ENCODE measurements at places on chromosomes 1 and 21.

GRCh38 chr1:51897699-51898031 lies 19.1 kb upstream of the NRDC start:
- no peak overlapping the region for H3K4me3 ChIP-seq
- no peaks in the 10 kb centered on the region for H3K4me1 ChIP-seq
- no peaks in the 10 kb centered on the region for H3K36me3 ChIP-seq
- peak overlapping the region; percentile 81 for H3K27ac ChIP-seq
- H3K27me3 ChIP-seq: no peaks in the 10 kb centered on the region

GRCh38 chr1:31976401-31976800 lies 37.3 kb upstream of the KHDRBS1 start:
- H3K4me3 ChIP-seq: no peak overlapping the region
- no peak for DNase-seq
- no peaks in the 10 kb centered on the region for H3K27me3 ChIP-seq
- no peaks in the 10 kb centered on the region for H3K4me1 ChIP-seq

GRCh38 chr21:31273278-31273677 lies 70.8 kb downstream of the TIAM1 start:
- DNase-seq: no peak
- no peaks in the 10 kb centered on the region for H3K27me3 ChIP-seq
- no peak overlapping the region for H3K27ac ChIP-seq
- no peak overlapping the region for H3K4me3 ChIP-seq
- peaks cover 28% of the 10 kb centered on the region for H3K4me1 ChIP-seq

DNA sequence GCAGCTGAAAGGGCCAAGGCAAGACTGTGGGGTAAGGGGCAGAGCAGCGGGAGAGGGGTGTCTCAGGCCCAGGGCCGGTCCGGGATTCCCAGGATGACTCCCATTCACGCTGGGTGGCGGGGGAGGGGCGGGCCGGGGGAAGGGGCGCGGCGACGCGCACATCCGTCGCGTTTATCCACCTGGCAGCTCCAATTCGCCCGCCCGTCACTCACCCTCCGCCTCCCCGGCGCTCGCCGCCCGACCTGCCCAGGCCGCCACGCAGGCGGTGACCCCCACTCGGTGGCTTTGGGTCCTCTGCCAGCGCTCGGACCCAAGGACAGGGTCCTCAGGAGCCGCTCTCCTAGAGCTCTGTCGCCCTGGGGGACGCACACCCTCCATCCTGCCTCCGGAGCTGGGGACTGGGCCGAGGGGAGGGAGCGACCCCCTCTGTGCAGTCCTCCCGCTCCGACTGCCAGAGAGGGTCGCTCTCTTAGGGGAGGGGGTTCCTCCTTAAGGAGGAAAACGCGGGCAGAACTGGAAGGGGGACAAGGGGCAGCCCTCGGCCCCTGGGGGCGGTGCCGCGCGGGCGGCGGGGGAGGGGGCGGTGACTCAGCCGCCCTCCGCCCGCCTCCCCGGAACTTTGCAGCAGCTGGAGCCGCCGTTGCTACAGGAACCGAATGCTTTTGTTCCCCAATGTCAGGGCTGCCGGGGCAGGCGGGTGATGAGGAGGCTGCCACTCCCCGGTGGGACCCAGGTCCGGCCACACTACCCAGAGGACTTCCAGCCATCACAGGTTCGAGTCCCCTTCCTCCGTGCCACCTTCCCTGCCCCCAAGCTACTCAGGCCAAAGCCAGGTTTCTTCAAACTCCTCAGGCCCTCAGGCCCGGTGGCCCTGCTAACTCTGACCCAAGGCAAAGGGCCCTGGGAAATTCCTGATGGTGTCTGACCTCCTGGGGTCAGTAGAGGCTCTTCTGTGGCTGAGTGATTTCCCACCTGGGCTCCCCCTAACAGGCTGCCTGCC lies 3.4 kb downstream of the ADGRB2 start:
- peak overlapping the region; percentile 95 for H3K4me3 ChIP-seq
- no peaks in the 10 kb centered on the region for H3K36me3 ChIP-seq
- peaks cover 24% of the 10 kb centered on the region for H3K27me3 ChIP-seq

- no peak overlapping the region for H3K4me3 ChIP-seq
- no peak overlapping the region for H3K27ac ChIP-seq
- DNase-seq: no peak
- H3K36me3 ChIP-seq: no peaks in the 10 kb centered on the region
- H3K4me1 ChIP-seq: peaks cover 10% of the 10 kb centered on the region
- H3K27me3 ChIP-seq: no peaks in the 10 kb centered on the region
These were observed 60.9 kb downstream of the TAS1R2 start for GRCh38 chr1:18798533-18798932.

DNA sequence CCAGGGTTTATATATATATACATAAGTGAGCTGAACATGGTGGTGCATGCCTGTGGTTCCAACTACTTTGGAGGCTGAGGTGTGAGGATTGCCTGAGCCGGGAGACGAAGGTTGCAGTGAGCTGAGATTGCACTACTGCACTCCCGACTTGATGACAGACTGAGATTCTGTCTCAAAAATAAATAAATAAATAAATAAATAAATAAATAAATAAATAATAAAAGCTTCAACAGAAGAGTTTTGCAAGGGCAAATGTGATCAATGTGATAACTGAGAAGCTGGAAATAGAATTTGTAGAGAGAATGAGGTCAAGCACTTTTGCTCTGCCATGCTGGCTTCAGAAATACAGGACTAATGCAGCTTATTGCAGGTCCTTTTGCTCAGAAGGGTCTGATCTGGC lies 855.8 kb upstream of the PRMT6 start:
- H3K4me3 ChIP-seq: no peak overlapping the region
- H3K27ac ChIP-seq: no peak overlapping the region
- peaks cover 4% of the 10 kb centered on the region for H3K4me1 ChIP-seq
- DNase-seq: no peak
- H3K36me3 ChIP-seq: no peaks in the 10 kb centered on the region
- no peaks in the 10 kb centered on the region for H3K27me3 ChIP-seq

DNA sequence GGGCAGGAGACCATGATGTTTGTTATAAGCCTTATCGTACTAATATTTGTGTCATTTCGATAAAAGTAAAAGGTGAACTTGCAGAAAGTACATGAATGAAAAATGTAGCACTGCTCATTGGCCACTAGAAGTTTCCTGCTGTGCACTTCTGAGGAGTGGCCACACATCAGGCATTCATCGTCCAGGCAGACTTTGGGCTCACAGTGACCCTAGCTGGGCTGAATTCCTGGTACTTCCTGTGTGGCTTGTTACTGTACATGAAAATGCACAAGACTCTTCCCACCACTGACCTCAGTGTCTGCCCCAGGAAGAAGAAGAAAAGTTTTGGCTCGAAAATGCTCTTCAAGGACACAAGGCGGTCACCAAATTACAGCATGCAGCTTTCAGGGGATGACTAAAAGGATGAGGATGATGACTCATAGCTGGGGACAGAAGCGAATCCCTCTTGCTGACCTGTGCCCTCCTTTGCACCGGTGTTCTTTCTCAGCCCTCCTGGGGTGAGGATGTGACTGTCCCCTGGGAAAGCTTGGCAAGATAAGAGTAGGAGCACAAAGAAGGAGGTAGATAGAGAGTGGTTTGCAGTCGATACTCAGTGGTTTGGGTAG lies 252.4 kb upstream of the KAZN start:
- no peak overlapping the region for H3K27ac ChIP-seq
- H3K4me1 ChIP-seq: no peaks in the 10 kb centered on the region
- no peaks in the 10 kb centered on the region for H3K36me3 ChIP-seq
- H3K4me3 ChIP-seq: no peak overlapping the region
- DNase-seq: no peak

DNA sequence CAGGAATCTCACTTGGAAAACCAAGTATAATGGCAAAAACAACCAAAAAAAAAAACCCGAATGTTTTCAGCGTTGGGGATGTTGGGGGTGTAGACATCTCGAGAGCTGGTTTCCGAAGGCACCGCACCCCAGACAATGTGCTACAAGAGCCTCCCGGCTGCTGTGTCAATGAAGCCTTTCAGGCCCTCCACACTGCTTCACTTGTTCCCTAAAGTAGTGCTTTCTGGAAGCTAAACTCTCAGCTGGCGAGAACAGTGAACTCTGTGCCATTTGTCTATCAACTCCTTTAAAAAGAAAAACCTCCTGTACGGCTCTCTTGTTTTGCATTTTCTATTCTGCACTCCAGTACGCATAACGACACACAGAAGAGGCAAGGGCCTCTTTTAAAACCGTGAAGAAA lies 32.5 kb downstream of the PLEKHO1 start:
- no peaks in the 10 kb centered on the region for H3K27me3 ChIP-seq
- H3K4me1 ChIP-seq: no peaks in the 10 kb centered on the region
- DNase-seq: no peak
- no peaks in the 10 kb centered on the region for H3K36me3 ChIP-seq
- H3K27ac ChIP-seq: no peak overlapping the region

- DNase-seq: peak; percentile 57
- H3K27ac ChIP-seq: no peak overlapping the region
These were observed 87.9 kb downstream of the RGS7 start for GRCh38 chr1:241269116-241269515.

- H3K27ac ChIP-seq: no peak overlapping the region
- no peaks in the 10 kb centered on the region for H3K36me3 ChIP-seq
- no peak overlapping the region for H3K4me3 ChIP-seq
- DNase-seq: no peak
These were observed 10.1 kb downstream of the ZZZ3 start for GRCh38 chr1:77672374-77672773.

DNA sequence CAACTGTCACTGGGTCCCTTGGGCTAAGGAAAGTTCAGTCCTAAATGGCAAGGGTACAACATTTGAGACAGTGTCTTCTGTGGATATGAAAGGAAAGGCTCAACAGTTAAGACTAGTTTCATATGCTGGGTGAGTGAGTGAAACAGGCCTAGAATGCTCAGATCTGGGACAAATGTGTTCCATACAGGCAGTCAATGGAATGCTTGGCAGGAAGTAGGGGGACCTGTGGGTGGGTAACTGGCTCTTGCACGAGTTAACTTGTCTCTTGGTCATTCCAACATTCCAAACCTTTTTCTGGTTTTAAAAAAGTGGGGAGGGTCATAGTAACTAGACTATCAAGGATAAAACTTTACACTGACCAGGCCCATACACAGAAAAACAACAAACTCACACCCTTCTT lies 17.8 kb upstream of the ADAM30 start:
- no peaks in the 10 kb centered on the region for H3K27me3 ChIP-seq
- H3K27ac ChIP-seq: no peak overlapping the region
- peaks cover 11% of the 10 kb centered on the region for H3K36me3 ChIP-seq
- H3K4me1 ChIP-seq: peaks cover 4% of the 10 kb centered on the region
- no peak overlapping the region for H3K4me3 ChIP-seq

GRCh38 chr1:232305050-232305449 lies 324.9 kb downstream of the SIPA1L2 start:
- no peaks in the 10 kb centered on the region for H3K36me3 ChIP-seq
- H3K27ac ChIP-seq: no peak overlapping the region
- peaks cover 13% of the 10 kb centered on the region for H3K4me1 ChIP-seq
- no peak overlapping the region for H3K4me3 ChIP-seq

DNA sequence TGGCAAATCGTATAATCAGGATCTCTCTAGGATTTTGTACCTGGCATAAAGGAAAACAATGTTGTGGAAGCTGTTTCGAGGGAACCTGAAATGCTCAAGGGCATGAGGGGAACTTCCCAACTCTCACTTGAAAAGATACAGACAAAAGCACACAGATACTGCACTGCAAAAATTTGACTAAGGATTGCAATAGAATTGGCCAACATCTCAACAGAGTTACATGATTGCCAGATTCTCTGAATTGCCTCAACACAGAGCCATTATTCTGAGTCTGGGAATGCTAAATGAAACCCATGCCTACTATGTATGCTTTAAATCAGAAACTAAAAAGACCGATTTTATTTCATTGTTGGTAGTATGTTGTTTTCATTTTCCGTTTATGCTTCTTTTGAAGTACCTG lies 16.0 kb downstream of the KRTAP19-8 start:
- H3K4me1 ChIP-seq: 0 out of 2 replicates have a peak, but pooled peaks cover 4% of the 10 kb centered on the region
- H3K4me3 ChIP-seq: no peak overlapping the region
- no peak overlapping the region for H3K27ac ChIP-seq
- DNase-seq: no peak
- H3K36me3 ChIP-seq: no peaks in the 10 kb centered on the region
- H3K27me3 ChIP-seq: no peaks in the 10 kb centered on the region

DNA sequence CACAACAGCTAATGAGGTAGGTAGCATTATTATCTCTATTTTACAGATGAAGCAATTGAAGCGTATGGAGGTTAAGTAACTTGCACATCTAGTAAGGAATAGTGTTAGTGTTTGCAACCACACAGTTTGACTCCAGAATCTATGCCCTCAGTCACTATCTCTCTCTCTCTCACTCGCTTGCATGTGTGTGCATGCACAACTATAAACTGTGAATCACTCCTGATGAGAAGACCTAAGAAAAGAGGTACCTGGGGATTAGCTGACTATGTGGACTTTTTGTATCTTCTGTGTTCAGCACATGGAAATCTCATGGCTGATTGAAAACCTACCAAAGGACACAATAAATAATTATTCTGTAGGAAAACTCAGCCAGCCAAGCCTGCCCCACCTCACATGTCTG lies 295.5 kb downstream of the BRINP2 start:
- H3K4me1 ChIP-seq: no peaks in the 10 kb centered on the region
- H3K27me3 ChIP-seq: no peaks in the 10 kb centered on the region
- no peak overlapping the region for H3K4me3 ChIP-seq
- H3K36me3 ChIP-seq: no peaks in the 10 kb centered on the region
- no peak overlapping the region for H3K27ac ChIP-seq
- no peak for DNase-seq

DNA sequence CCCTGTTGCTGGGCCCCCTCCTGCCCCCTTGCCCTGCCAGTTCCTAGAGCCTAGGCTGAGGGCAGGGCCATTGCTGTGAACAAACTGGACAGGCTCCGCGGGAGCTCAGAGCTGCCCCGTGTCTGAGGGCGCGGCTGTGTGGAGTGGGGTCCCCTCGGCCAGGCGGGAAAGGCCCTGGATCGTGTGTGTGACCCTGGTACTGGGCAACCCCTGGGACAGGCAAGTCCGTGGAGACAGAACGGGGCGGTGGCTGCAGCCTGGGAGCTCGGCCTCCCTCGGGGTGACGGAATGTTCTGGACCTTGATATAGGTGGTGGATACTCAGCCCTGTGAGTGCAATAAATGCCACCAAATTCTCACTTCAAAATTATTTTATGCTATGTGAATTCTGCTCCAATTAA lies 27.7 kb upstream of the C1orf159 start:
- H3K4me3 ChIP-seq: no peak overlapping the region
- no peak for DNase-seq
- peaks cover 4% of the 10 kb centered on the region for H3K4me1 ChIP-seq
- no peaks in the 10 kb centered on the region for H3K27me3 ChIP-seq

DNA sequence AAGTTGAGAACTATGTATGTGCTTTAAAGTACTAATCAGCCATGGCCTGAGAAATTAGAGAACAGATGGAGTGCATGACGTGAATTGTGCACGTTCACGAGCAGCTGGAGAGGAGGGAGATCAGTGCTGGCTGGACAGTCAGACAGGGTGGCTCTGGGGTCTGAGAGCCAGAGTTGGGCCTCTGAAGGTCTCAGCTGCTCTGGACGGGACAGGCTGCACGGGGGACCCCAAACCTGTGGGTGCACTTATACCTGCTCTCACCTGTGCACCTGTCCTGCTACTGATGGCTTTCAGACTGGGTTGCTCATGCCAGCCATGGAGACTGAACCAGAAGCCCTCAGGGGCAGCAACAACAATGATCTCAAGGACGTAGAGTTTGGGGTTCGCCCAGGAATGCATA lies 43.5 kb downstream of the UMODL1 start:
- H3K36me3 ChIP-seq: no peaks in the 10 kb centered on the region
- H3K27ac ChIP-seq: no peak overlapping the region
- no peaks in the 10 kb centered on the region for H3K27me3 ChIP-seq
- DNase-seq: no peak
